ENCODE measurements at places on chromosomes 7 and 10.
A peak's percentile ranks its signal among the peaks of the same experiment; 100 is the strongest.

GRCh38 chr10:32149252-32149955, 93.2 kb upstream of the KIF5B start:
- DNase-seq: peak; percentile 71

GRCh38 chr10:46033602-46034011, 3.2 kb upstream of the NCOA4 start:
- DNase-seq: peak; percentile 76

DNA sequence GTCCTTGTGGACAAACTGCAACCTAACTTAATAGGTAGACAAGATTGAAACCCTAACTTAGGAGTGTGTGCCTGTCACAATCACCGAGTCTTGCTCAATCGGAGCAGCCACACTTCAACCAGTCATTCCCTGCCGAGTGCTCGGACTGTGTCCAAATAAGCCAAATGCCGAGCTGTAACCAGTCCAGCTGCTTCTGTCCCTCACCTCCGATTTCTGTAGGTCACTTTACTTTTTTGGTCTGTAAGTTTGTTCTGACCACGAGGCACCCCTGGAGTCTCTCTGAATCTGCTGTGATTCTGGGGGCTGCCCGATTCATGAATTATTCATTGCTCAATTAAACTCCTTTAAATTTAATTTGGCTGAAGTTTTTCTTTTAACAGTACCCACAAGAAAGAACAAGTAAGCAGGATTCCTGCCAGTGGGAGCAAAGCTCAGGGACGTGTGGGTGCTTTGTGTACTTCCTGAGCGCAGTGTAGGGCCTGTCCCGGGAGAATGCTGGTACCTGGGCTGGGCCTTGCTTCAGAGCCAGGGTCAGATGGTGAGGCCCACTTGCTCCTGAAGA, 140.1 kb downstream of the ACTR3B start:
- no peak for DNase-seq

DNA sequence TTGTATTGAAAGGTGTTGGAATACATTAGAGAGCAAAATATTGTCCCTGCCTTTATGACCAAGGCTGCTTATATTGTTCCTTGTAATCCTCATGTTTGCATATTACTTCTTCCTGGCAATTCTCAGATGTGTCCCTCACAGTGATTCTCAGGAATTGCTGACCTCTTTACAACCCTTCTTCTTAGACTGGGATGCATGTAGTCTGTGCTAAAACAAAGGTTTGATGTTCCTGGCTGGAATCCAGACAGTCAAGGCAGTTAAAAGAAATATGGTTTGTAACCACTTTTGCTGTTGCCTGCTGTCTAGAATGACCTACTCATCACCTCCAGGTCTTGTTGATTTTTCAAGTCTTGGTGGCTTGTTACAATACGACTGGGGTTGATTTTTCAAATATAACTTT, 367.6 kb downstream of the HGF start:
- DNase-seq: peak; percentile 32

DNA sequence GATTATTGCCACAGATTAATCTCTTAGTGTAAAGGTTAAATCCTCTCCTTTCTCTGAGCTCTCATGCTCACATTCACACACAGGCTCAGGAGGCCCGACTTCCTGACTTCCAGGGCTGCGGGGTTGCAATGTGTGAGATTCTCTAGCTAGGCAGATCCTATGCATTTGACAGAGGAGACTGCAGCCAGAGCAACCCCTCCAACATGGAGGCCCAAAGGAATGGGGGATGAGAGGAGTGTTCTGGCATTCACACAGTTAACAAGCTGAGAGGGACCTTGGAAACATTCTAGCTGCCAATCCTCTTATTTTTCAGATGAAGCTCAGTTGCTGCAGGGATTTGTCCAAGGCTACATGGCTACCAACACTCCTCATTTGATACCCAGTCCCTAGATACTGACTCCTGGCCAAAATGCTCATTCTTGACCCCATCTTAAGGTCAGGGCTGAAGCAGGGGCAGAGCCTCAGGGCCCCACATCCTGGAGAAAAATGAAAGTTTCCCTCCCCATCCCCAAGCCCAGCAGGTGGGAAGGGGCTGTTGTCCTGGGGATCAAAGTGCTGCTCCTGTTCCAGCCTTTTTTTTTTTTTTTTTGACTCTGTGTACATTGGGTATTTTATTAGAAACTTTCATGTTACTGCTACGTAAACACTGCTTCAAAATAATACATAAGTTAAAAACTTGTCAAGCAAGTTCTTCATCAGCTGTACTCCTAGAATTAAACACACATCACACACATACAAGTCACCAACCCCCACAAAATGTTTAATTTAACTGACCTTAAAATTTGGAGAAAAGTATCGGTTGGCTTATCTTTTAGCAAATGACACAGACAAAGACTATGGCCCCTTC, 325.6 kb downstream of the PLXNA4 start:
- no peak for DNase-seq

DNA sequence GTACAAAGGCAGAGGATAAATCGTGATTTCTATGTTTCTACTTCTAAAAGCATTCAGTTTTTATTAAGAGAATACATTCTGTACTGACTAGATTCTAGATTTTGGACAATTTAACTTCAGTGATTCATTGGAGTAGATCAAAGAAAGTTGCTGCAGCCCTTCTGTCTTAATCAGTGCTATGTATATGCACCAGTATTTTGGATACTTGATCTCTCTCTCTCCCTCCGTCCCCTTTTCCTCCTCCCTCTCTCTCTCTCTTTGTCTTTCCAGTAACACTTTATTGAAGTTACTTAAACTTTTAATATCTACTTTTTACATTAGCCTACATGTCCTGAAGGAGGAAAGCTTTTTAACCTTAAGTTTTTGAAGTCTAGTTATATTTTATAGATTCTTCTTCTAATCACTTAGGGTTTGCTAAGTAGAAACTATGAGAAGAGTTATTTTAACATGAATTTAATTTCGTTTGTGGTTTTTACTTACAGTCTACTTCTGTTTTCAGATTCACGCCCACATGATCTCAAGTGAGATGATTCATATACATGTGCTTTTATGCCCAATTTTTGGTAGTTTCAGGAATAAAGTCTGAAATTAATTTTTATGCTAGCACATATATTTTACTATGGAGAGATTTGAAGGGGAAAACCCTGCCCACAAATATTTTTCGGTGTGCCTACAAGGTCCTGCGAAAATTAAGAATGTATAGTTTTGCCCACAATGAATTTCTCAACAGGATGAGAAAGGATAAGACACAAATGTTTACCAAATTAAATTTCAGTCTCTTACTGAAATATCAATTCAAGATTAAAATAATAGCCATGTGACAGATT, 9.1 kb downstream of the MDFIC start:
- peak; percentile 57 for DNase-seq

DNA sequence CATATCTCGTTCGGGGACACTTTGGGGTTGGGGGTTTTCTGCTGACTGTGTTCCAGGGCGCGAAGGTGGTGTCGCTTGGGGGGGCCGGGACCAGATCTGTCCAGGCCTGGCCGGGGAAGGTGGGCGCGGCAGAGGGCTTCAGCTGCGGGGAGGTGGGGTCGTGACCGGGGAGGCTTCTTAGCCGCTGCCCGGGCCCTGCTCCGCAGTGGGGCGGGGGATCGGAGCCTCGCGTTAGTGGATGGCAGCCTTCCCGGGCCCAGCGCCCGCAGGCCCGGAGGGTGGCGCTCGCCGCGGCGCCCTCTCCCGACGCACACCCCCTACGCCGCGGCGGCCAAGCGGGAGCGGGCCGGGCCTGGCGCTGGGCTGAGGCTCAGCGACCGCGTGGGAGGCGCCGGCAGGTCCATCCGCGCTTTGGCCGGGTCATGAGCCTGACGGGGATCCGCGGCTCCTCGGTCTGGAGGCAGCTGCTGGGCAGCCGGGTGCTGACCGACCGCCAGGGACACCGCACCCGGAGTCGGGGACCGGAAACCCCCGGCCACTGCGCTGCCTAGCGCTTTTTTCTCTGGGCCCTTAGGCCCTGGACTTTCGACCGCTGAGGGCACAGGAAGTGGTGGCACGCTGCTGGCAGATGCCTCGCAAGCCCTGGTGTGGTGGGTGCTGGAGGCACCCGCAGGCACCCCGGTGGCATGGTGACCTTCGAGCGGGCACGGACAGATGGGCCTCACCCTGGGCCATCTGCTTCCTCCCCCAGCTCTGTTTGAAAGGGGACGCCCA, 1.2 kb downstream of the AGAP3 start:
- DNase-seq: no peak

DNA sequence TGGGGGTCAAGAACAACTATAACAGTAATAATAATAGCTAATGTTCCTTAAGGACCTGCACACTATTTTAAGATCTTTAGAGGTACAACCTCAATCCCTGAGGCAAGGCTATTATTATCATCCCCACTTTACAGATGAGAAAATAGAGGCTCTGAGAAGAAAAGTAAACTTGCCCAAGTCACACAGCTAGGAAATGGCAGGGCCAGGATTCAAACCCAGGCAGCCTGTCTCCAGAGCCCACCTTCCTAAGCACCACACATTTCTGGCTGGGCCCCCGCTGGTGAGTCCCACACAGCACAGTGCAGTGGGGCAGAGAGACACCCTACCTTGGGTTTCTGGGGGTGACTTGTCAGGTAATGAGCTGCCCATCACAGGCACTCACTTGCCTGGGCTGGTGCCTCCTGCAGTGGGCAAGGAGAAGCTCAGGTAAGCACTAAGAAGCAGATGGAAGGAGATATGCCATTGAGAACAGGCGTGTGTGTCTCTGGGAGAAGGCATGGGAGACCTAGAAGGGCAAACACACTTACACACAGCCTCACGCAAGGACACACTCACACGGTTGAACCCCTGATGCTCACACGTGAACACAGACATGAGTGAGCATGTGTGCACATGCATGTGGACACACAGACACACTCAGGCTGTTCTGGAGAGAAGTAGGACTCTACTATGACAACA, 104.4 kb upstream of the ZMIZ1 start:
- DNase-seq: no peak

DNA sequence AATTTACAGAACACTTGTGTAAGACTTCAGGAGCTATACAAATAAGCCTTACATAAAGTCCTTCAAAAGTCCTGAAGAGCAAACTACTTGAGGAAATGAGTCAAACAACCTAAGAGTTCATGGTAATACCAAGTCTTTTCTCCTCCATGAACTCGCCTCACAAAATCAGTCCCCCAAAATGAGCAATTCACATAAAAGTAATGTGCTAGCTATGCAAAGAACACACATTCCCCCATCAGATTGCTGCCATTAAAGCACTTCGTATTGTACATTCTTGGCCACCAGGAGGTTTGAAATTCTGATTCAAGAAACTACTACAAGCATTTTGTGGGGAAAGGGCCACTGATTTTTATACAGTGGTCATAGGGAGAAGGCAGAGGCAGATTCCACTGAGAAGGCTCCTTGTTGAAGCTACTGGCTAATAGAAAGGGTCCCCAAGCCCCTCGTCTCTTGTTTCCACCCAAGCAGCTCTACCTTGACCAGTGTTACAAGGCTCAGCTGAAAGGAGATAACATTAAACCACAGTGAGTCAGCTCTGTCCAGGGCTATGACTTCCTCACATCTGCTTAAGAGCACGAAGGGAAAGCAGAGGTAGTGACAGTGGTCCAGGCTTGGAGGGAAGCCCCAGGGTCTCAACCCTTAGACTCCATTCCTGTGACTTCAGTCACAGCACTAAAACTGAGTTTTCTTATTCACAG, 115.2 kb upstream of the CDK1 start:
- DNase-seq: peak; percentile 52

DNA sequence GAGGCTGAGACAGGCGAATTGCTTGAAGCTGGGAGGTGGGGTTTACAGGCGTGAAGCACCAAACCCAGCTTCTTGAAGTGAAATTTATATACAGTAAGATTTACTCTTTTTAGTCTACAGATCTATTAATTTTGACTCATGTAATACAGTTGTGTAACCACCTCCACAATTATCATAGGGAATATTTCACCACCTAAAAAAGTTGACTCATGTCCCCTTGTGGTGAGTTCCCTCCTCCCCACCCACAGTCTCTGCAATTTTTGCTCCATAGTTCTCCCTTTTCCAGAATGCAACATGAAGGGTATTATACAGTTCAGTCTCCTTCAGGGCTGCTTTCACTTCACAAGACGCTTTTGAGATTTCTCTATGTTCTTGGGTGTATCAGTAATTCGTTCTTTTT, 156.8 kb downstream of the FAM107B start:
- peak; percentile 61 for DNase-seq

GRCh38 chr7:111003883-111004282, 87.0 kb upstream of the LRRN3 start:
- no peak for DNase-seq

DNA sequence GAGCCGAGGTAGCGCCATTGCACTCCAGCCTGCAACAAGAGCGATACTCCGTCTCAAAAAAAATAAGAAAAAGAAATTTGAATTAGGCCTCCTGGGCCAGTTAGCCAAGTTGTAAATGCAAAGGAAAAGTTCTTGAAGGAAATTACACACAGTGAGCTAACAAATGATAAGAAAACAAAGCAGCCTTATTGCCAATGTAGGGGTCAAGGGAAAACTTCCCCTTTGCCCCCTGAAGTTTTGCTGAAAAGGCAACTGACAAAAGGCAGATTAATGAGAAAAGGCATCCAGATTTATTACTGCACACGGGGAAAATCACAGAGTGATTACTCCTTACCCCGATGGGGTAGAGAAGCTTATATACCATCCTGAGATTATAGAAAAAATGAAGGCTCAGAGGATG, 70.3 kb downstream of the PAPSS2 start:
- DNase-seq: no peak

DNA sequence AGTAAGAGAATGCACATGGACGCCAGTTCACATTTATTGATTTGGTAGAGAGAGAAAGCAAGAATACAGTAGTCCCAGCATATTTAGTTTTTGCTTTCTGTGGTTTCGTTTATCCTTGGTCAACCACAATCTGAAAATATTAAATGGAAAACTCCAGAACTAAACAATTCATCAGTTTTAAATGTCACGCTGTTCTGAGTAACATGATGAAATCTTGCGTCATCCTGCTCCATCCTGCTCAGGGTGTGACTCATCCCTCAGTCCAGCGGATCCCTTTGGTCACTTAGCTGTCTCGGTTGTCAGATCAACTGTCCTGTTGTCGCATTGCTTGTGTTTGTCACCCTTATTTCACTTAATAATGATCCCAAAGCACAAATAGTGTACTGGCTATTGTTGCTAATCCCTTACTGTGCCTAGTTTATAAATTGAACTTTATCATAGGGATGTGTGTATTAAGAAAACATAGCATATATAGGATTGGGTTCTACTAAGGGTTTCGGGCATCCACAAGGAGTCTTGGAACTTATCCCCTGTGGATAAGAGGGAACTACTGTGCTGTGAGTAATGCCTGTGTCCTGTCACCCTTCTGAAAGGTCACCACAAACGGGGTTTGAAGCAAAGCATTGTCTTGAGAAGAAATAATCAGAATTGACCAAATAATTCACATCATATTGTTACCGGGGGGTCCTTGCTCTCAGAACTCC, 73.6 kb downstream of the OTUD1 start:
- peak; percentile 27 for DNase-seq

GRCh38 chr10:36717118-36717517, 408.3 kb upstream of the ANKRD30A start:
- DNase-seq: no peak

DNA sequence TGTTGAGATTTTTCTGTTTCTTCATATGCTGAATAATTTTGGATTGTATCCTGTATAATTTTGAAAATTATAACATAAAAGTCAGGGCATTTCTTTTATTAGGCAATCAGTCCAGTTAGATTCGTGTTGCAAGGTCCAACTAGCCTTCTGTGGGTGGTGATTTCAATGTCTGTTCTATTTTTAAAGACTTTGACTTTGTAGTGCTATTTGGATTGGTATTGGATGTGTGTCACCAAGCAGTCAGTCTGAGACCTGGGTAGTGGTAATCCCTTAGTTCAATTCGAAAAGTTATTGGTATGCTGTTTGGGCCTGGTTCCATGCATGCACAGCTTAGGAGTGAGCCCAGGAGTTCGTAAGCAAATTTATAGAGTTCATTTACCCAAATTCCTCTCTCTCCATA, 82.2 kb downstream of the EPDR1 start:
- DNase-seq: no peak

Data from fibroblast of skin of right quadriceps (primary cell).